ENCODE measurements at places on chromosomes 1 and 21. TPM values are rescaled to one million over a fixed set of nuclear protein-coding genes. Genes with fewer than 3 reads are reported as not detected.
A peak's percentile ranks its signal among the peaks of the same experiment; 100 is the strongest.

DNA sequence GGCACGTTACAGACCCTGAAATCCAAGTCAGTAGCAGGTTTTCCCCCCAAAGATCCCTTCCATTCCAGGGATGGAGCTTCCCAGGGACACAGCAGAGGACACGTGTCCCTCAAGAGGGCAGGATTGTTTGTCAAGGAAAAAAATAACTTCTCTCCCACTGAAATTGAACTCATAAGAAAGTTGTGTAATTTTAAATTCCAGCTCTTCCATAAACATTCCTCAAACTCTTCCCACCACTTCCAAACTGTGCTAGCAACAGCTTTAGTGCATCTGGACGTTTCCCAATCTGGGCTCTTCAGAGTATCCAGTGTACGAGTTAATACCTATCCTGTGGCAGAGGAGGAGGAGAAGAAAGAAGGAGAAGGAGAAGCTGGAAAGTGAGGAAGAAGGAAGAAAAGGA, 79.6 kb downstream of the PSMG1 start:
- DNase-seq = no peak
- H3K36me3 ChIP-seq = no peaks in the 10 kb centered on the region
- no peak overlapping the region for H3K4me3 ChIP-seq
- peak overlapping the region; percentile 87 for H3K27ac ChIP-seq
- H3K27me3 ChIP-seq = no peaks in the 10 kb centered on the region
- peaks cover 7% of the 10 kb centered on the region for H3K4me1 ChIP-seq

GRCh38 chr1:5151511-5151910, 497.1 kb downstream of the AJAP1 start:
- no peaks in the 10 kb centered on the region for H3K36me3 ChIP-seq
- H3K4me3 ChIP-seq = no peak overlapping the region
- no peak for DNase-seq

DNA sequence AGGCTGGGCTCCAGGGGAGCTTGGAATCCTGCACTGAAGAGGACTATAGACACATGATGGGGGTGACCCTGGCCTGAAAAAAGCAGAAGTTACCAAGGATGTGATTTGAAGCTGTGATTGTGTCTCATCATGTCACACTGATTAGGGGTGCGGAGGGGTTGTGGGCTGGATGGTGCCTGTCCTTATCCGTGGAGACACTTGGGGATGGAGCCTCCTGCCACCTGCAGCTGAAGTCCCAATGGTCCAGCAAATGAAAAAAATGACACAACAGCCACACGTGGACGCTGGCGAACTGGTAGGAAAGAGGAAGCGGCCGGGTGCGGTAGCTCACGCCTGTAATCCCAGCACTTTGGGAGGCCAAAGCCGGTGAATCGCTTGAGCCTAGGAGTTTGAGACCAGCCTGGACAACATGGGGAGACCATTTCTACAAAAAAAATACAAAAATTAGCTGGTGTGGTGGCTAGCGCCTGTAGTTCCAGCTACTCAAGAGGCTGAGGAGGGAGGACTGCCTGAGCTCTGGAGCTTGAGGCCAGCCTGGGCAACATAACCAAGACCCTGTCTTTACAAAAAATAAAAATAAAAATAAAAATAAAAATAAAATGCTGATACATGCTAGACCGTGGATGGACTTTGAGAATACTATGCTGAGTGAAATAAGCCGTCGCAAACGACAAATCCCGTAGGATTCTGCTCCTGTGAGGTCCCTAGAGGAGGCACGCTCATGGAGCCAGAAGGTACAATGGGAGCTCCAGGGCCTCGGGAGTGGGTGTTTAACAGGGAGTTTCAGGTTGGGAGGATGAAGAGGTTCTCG, 838 bp upstream of the IBA57 start:
- peaks cover 34% of the 10 kb centered on the region for H3K4me1 ChIP-seq
- H3K27me3 ChIP-seq = peaks cover 33% of the 10 kb centered on the region
- no peaks in the 10 kb centered on the region for H3K36me3 ChIP-seq
- no peak for DNase-seq
- peak overlapping the region; percentile 34 for H3K4me3 ChIP-seq
- peak overlapping the region; percentile 92 for H3K27ac ChIP-seq

DNA sequence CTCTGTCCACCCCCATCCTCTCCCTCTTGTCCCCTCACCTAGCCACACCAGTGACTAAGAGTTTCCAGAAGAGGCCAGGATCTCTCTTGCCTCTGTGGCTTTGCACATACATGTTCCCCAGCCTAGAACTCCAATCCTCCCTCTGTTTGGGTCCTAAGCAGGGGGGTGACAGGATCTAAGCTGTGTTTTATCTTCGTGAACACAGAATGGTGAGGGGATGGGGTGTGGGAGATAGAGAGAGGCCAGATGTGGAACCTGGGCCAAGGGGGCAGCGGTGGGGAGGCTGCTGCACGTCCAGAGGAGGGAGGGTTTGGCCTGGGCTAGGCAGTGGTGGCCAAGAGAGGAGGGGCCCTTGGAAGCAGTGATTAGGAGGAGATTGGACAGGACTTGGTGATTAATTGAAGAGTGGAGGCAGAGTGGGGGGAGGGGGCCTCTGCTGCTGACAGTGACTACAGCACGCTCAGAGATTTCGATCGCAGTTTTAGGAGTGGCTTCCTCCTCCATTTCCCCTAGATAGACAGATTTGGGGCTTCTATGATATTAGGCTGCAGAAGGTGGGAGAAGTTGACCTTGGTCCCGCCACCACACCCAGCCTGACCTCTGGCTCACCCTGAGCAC, 17.1 kb upstream of the ADGRB2 start:
- H3K4me3 ChIP-seq = no peak overlapping the region
- peaks cover 4% of the 10 kb centered on the region for H3K4me1 ChIP-seq
- H3K27me3 ChIP-seq = no peaks in the 10 kb centered on the region
- H3K36me3 ChIP-seq = no peaks in the 10 kb centered on the region
- H3K27ac ChIP-seq = no peak overlapping the region

DNA sequence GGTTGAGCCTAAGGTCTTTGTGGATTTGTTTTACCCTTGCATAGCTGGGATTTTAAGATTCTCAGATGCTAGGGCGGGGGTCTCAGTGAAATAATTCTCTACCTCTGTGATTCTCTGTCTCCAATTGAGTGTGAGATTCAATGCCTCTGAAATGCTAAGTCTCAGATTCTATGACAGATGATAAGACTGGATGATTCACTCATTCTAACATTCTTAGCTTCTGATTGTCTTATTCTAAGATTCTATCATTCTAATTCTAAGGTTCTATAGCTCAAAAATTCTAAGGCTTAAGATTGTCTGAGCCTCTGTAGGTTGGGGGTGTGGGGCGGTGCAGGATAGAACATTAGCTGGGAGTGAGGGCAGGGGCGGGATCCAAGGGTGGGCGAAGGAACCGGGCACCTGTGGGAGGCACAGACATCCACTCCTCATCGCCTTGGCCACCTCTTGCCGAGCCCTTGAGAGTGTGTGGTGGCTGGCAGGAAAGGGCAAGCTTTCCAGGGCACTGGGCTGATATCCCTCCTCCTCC, 29.5 kb downstream of the ADGRB2 start:
- no peaks in the 10 kb centered on the region for H3K4me1 ChIP-seq
- H3K27ac ChIP-seq = no peak overlapping the region
- H3K36me3 ChIP-seq = no peaks in the 10 kb centered on the region
- H3K27me3 ChIP-seq = no peaks in the 10 kb centered on the region
- DNase-seq = no peak
- H3K4me3 ChIP-seq = no peak overlapping the region

- H3K4me3 ChIP-seq = peak overlapping the region; percentile 16
- H3K36me3 ChIP-seq = no peaks in the 10 kb centered on the region
- no peaks in the 10 kb centered on the region for H3K27me3 ChIP-seq
- no peak for DNase-seq
These were observed 837 bp downstream of the UBASH3A start for GRCh38 chr21:42404539-42404938.

DNA sequence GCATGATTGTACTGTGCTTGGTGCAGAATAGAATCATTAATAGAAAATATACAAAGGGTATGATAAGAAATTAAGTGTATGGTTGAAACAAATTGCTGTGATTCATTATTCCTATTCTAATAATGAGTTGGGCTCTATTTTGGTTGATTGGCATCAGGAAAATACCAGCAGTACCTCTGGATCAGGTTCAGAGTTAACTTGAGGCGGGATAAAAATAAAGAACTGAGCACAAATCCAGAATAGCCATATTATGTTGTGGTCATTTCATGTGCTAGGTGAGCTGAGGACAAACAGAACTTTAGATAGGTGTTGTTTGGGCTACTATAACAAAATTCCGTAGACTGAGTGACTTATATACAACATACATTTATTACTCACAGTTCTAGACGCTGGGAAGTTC, 60.7 kb upstream of the GCLM start:
- H3K4me3 ChIP-seq = no peak overlapping the region
- H3K36me3 ChIP-seq = no peaks in the 10 kb centered on the region
- H3K4me1 ChIP-seq = no peaks in the 10 kb centered on the region

The ESPN gene
- 3.7 TPM for total RNA-seq

GRCh38 chr1:178825167-178825566, 45.7 kb downstream of the ANGPTL1 start:
- no peaks in the 10 kb centered on the region for H3K4me1 ChIP-seq
- no peaks in the 10 kb centered on the region for H3K36me3 ChIP-seq
- no peak for DNase-seq
- no peak overlapping the region for H3K27ac ChIP-seq
- H3K4me3 ChIP-seq = no peak overlapping the region
- no peaks in the 10 kb centered on the region for H3K27me3 ChIP-seq

DNA sequence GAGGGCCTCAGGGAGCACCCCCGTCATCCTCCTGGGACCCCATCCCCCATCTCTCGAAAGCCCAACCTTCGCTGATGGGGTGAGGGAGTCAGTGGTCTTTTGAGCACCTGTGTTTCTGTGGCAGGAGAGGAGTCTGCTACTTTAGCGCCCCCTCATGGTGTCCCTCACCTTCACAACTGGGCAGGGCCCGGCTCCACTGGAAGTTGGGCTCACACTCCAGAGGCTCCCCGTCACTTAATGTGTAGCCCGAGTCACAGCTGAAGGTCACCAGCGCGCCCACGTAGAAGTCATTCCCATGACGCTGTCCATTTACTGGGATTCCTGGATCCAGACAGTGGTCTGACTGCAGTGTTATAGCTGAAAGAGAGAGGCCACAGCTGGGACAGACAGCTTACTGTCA, 139.5 kb upstream of the HMGB4 start:
- no peaks in the 10 kb centered on the region for H3K27me3 ChIP-seq
- no peaks in the 10 kb centered on the region for H3K36me3 ChIP-seq
- H3K4me1 ChIP-seq = no peaks in the 10 kb centered on the region
- DNase-seq = no peak
- H3K27ac ChIP-seq = no peak overlapping the region
- no peak overlapping the region for H3K4me3 ChIP-seq

The PAQR6 gene
- total RNA-seq = 1.4 TPM

The DDAH1 gene
- 71.5 TPM for total RNA-seq

DNA sequence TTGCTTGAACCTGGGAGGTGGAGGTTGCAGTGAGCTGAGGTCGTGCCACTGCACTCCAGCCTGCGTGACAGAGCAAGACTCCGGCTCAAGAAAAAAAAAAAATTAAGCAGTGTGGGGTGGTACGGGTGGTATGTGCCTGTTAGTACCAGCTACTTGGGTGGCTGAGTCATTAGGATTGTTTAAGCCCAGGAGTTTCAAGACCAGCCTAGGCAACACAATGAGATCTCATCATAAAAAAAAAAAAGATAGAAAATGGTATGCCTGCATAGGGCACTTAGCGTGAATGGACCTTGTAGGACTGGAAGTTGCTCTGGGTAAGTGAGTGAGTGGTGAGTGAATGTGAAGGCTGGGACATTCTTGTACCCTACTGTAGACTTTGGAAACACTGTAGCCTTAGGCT, 37.0 kb downstream of the TBCE start:
- no peaks in the 10 kb centered on the region for H3K27me3 ChIP-seq
- DNase-seq = no peak
- peaks cover 9% of the 10 kb centered on the region for H3K36me3 ChIP-seq

DNA sequence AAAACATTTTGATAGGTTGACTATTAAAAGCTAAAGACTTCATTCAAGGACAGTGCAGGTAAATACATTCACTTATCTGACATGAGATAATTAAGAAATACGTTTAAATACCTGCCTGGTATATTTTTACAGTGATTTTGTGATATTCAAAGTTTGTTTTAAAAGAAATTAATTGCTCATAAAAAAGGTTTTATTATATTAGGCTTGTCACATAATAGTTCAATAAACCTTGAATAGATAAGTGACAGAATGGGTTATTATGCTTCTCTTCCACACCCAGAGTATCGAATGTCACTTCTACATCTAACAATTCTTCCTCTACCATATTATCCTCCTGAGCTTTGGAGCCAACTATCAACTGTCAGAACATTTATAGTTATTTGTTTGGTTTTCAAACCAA, 60.0 kb downstream of the LTN1 start:
- no peak overlapping the region for H3K27ac ChIP-seq
- H3K27me3 ChIP-seq = no peaks in the 10 kb centered on the region
- DNase-seq = no peak
- no peaks in the 10 kb centered on the region for H3K36me3 ChIP-seq
- H3K4me1 ChIP-seq = no peaks in the 10 kb centered on the region

- no peak overlapping the region for H3K4me3 ChIP-seq
- no peaks in the 10 kb centered on the region for H3K36me3 ChIP-seq
- H3K4me1 ChIP-seq = peaks cover 4% of the 10 kb centered on the region
- no peak for DNase-seq
These were observed 143.1 kb upstream of the KCNE2 start for GRCh38 chr21:34220556-34221195.

- DNase-seq = no peak
- no peak overlapping the region for H3K27ac ChIP-seq
- no peaks in the 10 kb centered on the region for H3K4me1 ChIP-seq
- H3K36me3 ChIP-seq = no peaks in the 10 kb centered on the region
- H3K27me3 ChIP-seq = no peaks in the 10 kb centered on the region
These were observed 111.1 kb downstream of the SMYD2 start for GRCh38 chr1:214391873-214392645.

DNA sequence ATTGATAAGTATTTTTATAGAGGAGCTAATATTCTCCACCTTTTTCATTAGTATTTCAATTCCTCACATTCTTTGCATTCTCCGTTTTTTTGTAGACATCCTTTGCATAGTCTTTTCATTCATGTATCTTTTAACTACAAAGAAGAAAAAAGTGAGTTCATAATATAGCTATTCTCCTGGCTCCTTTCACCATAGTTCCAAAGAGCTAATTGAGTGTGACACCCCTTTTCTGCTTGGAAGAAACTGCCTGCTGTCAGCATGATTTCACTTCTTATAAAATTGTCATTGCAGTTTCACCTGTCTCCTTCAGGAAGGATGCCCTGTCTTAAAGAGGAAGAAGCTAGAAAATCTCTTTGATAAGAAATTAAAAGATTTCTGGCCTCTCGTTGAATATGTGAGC, 991.1 kb downstream of the KCNT2 start:
- H3K4me3 ChIP-seq = no peak overlapping the region
- H3K27ac ChIP-seq = no peak overlapping the region
- H3K4me1 ChIP-seq = no peaks in the 10 kb centered on the region

DNA sequence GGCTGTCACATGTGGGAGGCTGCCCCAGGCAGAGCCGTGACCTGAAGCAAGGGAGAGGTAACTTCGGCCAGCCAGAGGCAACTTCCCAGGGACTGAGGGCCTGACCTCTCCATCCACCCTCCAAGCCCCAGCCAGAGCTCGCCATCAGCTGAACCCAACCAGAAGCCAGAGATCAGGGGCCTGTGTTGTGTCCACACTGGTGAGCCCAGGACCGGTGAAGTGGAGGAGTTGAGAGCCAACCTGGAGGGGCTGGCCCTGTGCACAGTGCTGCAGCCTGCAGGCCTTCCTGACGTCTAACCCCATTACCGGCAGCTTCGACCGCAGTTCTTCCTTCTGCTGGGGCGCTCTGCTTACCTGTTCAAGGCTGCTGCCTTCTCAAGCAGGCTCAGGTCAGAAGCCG, 19.6 kb upstream of the PDE9A start:
- no peak overlapping the region for H3K27ac ChIP-seq
- no peak overlapping the region for H3K4me3 ChIP-seq
- DNase-seq = no peak
- no peaks in the 10 kb centered on the region for H3K36me3 ChIP-seq
- no peaks in the 10 kb centered on the region for H3K4me1 ChIP-seq

All from left lung (tissue), 14 donors.